ENCODE measurements at places on chromosomes 12 and 14.

- DNase-seq: no peak
These were observed 454.8 kb upstream of the SOX5 start for GRCh38 chr12:24404086-24404815.

GRCh38 chr12:31590642-31591379 is at the start of gene DENND5B:
Gene DENND5B (minus strand): TSS chr12:31591136. CDS start chr12:31590832, 304 bp downstream.
- DNase-seq: peak; percentile 14

GRCh38 chr14:105148604-105149145 is 19.9 kb downstream of the JAG2 start:
- no peak for DNase-seq

GRCh38 chr12:78559886-78560285 is 304.7 kb upstream of the SYT1 start:
- no peak for DNase-seq

- no peak for DNase-seq
These were observed 51.2 kb downstream of the DNAH10 start for GRCh38 chr12:123813349-123813748.

Measured in GOT3 (cell line).